ENCODE measurements at places on chromosomes 3 and 15. TPM values are rescaled to one million over a fixed set of nuclear protein-coding genes. Genes with fewer than 3 reads are reported as not detected.

The TLR9 gene
- polyA plus RNA-seq: not detected

The FRMD5 gene
- polyA plus RNA-seq: 0.01 TPM

The SLC6A11 gene
- polyA plus RNA-seq: 0.01 TPM

The ECE2 gene
- polyA plus RNA-seq: not detected

All from liver (tissue), 10 donors.